Gastroesophageal sphincter (tissue), 4 donors: ENCODE measurements at places on chromosomes 2 and 18. TPM values are rescaled to one million over a fixed set of nuclear protein-coding genes. Genes with fewer than 3 reads are reported as not detected.

DNA sequence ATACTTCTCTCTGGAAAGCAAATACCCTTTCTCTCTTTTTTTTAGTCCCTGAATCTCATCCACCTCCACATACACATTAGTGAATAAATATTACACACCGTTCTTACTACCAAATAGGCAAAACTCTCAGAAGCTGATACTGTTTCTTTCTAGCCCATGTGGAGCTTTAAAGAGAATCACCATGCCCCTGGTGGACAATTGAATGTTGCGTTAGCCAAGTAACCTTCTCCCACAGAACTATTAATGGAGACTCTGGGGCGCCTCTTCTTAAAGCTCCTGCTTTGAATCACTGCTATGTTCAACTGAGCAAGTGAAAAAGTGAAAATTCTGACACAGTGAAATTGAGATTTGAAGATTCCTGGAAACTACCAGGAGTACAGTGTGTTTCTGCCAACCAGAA lies 522.8 kb upstream of the CDH7 start:
- ATAC-seq = no peak

DNA sequence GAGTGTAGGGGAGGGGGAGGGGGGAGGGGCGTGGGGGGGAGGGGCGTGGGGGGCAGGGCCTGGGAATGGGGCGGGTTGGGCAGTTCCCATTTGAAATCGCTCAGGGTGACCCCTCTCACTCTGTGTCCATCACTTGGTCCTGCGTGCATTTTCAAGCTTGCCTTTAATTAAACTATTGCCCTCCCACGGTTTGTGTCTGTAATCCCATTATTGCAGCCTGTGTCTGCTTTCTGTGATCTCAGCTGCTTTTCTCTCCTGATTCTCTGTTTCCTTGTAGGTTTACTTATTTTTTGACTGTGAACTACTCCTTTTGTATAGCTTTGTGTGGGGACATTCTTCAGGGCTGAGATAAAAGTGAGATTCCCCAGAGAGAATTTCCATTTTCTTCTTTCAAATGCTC lies 1.3 kb downstream of the DCDC2C start:
- ATAC-seq = no peak

DNA sequence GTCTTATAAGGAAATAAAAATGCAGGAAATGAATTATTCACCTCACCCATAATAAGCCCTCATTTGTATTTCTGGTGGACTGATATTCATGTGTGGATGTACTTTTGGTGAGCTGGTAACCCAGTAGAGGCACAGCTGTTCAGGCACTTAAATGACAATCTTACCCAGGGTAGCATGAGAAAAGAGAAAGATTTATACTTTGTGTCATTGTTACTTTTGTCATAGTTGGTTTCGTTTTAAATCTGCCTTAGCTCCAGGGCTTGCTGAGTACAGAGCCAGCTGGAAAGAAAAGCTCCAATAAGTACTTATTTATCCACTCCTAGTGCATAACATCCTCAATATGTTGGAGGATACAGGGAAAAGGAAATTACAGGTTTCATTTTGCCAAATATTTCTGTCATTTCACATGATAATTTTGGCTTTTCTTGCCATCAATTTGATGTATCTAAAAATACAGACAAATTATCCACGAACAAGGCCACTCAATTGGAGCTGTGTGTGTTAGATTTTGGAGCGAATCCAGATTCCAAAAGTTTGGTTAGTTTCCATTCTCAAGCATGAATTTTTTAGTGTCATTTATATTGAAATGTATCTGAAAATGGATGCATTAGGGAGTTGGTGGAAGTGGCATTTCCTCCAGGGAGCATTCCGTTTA lies 1276.1 kb upstream of the FAM98A start:
- ATAC-seq = no peak

- ATAC-seq = no peak
Observed at GRCh38 chr18:4024702-4025101, 430.4 kb downstream of the DLGAP1 start.

- ATAC-seq = no peak
Observed at GRCh38 chr18:75156831-75157230, 52.1 kb downstream of the PTGR3 start.

DNA sequence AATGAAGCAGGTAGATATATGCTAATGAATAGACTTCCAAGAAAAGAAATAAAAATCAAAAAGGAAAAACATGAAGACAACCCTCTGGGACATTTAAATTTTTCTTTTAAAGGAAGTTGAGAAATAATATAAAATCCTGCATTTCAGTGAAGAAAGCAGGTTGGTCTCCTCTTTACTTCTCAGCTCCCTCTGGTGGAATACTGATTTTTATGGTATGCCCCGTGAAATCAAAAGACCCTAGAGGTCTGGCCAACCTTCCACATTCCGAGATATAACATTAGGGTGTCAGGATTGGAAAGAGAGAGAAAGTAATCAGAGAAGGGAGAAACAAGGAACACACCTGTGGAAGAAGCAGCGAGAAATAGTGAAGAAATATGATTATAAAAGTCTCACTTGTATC lies 72.7 kb downstream of the DNER start:
- no peak for ATAC-seq

DNA sequence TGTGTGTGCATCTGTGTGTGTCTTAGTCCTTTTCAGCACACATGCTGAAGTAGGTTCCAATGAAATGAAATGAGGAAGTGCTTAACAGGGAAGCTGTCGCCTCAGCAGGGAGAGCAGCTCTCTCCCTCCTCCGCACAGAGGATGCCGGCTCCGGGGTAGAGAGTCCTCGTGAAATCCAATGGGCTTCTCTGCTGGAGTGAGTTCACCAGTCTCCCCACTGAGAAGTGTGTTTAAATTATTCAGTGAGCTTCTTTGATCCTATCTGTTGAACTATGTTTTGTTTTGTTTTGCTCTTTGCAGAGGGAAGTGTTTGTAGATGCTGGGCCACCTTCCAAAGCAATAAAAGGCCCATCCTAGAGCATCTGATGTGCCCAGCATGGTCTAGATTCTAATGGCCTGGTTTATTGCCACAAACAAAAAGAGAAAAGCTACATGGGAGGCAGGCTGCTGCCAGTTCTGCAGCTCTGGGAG lies 6.7 kb downstream of the PPP1R7 start:
- no peak for ATAC-seq

- ATAC-seq = no peak
Observed at GRCh38 chr18:60675801-60676200, 303.2 kb upstream of the MC4R start.

GRCh38 chr2:99595373-99595772 lies 105.6 kb upstream of the REV1 start:
- ATAC-seq = no peak

GRCh38 chr2:96856776-96857666 lies 795 bp downstream of the ANKRD39 start:
- ATAC-seq = no peak

DNA sequence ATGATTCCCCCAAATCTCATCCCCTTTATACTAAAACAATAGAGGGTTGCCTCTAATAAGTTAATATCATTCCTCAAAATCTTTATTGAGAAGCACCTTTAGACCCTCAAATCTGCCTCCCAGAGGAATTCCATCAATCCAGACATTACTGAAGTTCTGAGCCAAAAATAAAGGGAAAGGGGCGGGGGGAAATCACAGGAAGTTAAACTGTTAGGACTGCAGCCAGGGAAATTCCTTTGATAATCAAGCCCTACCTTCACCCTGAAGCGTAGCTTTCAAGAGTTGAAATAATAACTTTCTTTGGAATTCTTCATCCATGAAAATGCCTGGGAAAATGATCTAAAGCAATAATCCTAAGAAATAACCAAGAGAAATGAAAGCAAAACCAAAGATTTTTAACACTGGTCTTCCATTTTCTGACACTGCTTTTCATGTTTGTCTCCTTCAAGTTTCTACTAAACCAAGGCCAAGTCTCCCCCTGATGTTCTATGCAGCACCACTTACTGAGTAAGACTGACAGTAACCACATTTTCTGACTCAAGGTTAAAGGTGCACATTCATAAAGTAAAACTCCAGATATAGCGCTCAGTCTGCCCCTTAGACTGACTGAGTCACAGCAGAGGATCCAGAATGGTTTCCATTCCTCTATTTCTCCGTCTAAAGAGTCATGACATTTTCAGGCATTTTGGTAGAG lies 78.2 kb downstream of the TCF4 start:
- no peak for ATAC-seq

The SGO2 gene
- 0.62 TPM for total RNA-seq

The ERFE gene
- not detected for total RNA-seq

The CRACDL gene
- 1.2 TPM for total RNA-seq

The DLX2 gene
- total RNA-seq = not detected

The KIAA1328 gene
- total RNA-seq = 11.3 TPM

The HOXD13 gene
- not detected for total RNA-seq

The ASXL3 gene
- 2.2 TPM for total RNA-seq

The SNED1 gene
- total RNA-seq = 19.5 TPM

The ZAP70 gene
- total RNA-seq = 0.46 TPM

The SP5 gene
- total RNA-seq = 0.39 TPM

The SATB2 gene
- 6.7 TPM for total RNA-seq

The C2orf66 gene
- not detected for total RNA-seq
